ENCODE measurements at places on chromosomes 3 and 15.

DNA sequence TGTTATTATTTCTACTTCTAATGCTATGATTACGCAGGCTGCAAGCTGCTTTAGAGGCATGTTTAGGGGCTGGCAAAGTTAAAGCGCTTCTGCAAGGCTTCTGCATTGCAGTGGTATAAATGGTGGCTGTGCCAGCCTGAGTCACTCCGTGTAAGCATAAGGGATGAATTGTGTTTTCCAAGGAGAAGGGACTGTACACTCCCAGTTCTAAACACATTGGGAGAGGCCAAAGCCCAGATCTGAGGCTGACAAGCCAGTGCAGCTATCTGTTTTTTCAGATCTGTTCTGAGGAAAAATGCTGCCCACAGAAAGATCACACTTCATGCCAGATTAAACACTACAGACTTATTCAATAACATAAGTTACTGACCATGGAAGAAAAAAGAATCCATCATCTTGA is 83.8 kb downstream of the PRICKLE2 start:
- DNase-seq: no peak

DNA sequence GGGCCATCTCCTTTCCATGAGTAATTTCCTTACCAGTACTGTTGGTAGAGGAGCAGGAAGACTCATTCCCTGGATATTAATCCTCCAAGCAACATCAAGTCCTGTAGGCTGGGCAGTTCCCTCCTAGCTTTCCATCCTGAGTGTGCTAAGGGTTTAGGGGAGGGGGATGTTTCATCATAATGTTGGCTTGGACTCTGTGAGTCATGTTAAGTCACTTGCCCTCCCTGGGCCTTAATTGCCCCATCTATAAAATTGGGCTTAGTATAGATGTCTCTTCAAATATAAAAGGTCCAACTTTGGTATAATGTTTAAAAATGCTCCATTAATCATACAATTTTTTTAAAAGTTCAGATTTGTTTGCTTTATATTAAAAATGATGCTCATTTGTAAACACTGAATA is 52.7 kb downstream of the TLE3 start:
- DNase-seq: no peak

GRCh38 chr15:70532531-70533186 is 230.7 kb downstream of the UACA start:
- DNase-seq: no peak

- no peak for DNase-seq
These were observed 1.4 kb upstream of the BHLHE40 start for GRCh38 chr3:4977853-4978203.

DNA sequence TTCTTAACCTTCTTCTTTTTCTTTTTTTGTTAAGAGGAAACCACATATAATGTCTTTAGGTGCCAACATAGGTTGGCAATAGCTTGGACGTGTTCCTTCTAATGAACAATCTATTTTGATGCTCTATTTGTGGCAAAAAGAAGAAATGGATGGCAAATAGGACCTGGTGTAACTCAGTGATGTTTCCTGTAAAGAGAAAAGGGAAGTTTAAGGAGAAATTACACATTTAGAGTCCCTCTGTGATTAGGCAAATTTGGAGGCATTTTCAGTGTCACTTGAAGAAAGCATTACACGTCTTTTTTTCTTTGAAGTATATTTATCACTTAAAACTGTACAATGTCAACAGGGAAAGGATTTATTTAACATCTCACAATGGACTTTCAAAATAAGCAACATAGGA is 327.1 kb downstream of the ZIC1 start:
- no peak for DNase-seq

DNA sequence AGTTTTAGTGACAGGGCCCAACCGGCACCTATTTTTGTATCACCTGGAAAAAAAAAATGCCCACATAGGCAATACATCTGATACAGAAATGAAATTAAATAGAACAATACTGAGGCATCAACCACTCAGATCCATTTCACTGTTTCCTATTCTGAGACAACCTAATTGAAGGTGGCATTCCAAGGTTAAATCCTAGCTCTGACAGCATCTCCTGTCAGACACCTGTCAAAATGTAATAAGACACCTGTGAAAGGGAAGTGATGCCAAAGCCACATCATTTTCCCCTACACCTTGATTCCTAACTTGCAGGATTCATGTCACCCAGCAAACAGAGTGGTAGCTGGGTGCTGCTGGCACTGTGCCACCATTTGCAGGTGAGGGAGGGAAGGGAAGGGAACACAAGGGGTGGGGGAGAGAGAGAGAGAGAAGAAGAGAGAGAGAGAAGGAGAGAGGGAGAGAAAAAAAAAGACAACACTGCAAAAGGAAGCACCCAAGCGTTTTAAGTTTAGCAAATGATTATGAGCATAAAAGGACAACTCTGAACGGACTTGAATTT is 1044.6 kb upstream of the CFAP20DC start:
- no peak for DNase-seq

- no peak for DNase-seq
These were observed 180.0 kb upstream of the SMAD3 start for GRCh38 chr15:66885281-66885915.

DNA sequence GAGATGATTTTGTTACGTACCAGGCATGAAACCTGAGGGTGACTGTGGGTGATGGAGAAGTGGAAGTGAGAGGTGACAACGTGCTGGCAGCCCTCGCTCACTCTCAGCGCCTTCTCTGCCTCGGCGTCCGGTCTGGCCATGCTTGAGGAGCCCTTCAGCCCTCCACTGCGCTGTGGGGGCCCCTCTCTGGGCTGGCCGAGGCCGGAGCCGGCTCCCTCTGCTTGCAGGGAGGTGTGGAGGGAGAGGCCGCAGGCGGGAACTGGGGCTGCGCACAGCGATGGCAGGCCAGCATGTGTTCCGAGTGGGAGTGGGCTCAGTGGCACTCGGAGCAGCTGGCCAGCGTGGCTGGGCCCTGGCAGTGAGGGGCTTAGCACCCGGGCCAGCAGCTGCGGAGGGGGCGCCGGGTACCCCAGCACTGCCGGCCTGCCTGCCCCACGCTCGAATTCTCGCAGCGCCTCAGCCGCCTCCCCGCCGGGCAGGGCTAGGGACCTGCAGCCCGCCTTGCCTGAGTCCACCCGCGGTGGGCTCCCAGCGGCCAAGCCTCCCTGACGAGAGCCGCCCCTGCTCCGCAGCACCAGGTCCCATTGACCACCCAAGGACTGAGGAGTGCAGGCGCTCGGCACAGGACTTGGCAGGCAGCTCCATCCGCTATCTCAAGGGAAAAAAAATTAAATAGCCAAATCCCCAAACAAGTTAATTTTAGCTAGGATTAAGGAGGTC is 29.7 kb upstream of the MYRIP start:
- DNase-seq: no peak

- DNase-seq: no peak
These were observed 2.4 kb downstream of the CYP11A1 start for GRCh38 chr15:74364936-74365597.

- DNase-seq: no peak
These were observed 35.0 kb downstream of the ZXDC start for GRCh38 chr3:126440709-126440995.

DNA sequence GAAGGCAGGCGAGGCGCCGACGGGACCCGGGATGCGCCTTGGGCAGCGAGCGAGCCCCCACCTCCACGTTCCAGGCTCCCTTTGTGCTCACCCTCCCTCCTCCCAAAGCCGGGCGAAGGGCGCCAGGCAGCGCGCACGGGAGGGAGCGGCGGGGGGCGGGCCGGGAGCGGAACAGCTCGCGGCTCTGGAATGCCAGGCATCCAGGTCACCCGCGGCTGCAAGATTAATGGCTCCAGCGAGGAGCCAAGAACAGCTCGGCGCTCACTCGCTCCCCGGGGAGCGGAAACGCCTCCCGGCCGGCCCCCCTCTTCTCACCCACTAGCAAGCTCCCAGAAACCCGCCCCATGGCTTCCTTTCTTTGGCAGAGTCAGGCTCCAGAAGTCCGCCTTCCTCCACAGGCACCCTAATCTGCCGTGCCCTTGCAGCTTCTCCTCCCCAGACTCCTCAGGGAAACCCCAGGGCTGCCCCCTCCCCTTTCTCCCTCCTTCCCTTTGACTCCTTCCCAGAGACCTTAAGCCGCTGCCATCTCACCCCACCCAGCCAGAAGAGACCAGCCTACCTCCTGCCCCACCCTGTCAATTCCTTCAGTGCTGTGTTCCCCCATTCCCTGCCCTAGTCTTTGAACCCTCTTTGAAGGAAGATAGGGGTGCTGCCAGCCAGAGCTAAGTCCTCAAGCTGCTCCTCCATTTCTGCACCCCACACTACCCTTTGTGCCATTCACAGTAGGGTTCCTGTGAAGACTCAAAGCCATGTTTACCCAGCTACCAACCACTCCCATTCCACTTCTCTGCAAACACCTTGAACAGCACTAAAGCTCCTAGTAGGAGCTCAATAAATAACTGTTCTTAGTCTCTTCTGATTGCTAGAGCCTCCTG is 9.9 kb downstream of the AMOTL2 start:
- DNase-seq: no peak
